ENCODE measurements at places on chromosomes 3 and 15.

DNA sequence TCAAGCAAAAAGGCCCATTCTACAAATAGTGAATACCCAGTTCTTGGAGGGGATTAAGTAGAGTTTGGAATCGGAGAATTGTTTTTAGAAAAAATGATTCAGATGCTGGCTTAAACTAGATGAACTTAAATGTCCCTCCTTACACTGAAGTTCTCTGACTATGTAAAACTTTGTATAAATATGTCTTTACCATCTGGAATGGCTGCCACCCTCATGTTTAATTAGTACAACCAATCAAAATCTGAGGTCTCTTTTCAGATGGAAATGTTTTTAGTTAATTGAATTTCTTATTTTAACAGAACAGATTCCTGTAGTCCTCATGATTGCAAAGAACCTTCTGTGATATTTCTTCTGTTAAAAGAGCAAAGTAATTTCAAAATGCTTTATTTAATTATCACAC is 94.8 kb downstream of the CADM2 start:
- DNase-seq = no peak

DNA sequence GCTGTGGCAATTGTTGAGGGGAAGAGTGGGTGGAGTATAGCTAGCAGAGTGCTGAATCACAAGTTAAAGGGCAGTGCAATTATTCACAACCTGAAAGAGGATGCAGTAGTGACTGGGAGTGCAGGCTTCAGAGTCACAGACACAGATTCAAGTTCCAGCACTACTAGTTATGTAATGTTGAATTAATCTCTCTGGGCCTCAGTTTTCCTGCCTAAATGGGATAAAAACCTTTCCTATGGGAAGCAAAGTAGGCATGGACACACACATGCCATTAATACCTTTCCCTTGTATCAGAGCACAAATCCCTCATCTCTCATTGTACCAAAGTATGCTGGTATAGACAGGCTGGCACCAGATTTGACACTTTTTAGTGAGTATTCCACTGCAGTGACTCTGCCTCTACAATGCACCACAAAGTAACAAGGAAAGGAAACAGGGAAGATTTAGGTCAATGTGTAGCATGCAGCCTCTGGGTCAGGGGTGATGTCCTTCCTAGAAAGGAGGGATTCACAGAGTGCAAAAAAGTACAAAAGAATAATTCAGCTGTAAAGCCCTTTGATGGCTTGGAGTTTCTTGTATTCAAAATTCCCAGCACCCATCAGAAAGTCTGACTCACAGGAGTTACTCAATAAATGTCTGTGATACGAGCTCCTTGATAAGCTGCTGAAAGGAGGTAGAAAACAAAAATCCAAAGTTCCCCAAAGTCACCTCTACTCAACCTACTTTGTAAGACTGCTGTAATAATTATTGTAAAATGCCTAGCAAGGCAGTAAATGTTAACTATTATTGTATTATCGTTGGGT is 507.5 kb upstream of the TGFBR2 start:
- DNase-seq = no peak

DNA sequence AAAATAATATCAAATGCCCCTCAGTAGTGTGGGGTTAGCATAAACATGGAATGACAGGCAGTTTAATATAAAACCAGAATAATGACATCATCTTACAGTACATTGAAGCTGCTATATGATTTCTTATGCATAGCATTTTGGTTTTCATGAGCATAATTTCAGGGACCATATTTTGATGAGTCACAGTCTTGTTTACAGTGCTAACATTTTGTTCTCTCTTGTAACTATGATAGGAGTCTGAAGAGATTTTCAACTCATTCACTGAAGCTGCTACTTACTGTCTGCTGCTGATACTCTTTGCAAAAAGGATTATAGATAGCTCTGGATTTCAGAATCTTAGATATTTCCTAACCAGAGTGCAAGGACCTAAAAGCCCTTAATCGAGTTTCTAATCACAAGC is 92.6 kb upstream of the CCDC54 start:
- DNase-seq = no peak

- no peak for DNase-seq
Measured at GRCh38 chr3:13681931-13682330, 133.0 kb downstream of the FBLN2 start.
